ENCODE measurements at places on chromosomes 4 and X.

- no peak for DNase-seq
Observed at GRCh38 chr4:186936496-186937375, 213.1 kb upstream of the FAT1 start.

GRCh38 chrX:19639056-19639455, 123.7 kb upstream of the MAP3K15 start:
- no peak for DNase-seq

DNA sequence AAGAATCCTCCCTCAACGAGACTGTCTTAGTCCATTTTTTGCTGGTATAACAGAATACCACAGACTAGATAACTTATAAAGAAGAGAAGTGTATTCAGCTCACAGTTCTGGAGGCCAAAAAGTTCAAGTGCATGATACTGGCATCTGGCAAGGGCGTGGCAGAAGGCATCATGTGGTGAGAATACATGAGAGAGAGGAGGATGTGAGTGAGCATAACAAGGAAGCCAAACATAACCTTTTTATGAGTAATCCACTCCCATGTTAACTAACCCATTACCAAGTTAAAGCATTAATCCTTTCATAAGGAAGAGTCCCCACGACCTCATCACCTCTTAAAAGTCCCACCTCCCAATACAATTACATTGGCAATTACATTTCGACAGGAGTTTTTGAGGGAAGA, 504.6 kb downstream of the IQCM start:
- DNase-seq: no peak

DNA sequence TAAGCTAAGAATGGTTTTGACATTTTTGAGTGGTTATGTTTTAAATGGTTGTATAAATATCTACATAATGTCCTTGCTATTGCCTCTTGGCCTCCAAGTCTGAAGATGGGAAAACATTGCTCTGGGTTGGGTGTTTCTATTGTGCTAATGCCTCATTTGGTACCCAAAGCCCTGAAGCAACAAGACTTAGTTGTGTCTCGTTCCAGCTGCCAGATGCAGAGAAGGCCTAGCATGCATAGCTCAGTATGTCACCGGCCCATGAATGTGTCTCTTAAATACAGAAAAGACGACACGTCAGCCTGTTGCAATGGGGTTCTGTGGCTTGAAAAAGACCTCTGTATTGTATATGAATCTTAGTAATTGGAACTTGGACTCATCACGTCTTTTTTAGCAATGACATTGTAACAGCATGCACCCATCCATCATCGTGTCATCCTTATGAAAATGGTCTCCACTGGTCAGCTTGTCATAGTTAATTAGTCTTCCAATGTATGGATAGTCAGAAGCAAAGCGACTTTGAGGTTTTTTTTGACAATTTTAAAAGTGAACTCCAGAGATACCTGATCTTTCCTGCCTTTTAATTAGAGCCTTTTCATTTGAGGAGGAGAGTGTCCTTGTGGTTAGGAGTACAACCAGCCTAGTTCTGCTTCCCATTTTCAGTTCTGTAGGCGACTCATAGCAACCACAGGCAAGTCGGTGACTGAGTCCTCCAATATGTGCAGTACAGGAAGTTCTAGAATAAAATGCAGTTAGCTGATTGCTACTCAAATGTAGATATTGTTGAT, 126.4 kb upstream of the GATB start:
- no peak for DNase-seq

DNA sequence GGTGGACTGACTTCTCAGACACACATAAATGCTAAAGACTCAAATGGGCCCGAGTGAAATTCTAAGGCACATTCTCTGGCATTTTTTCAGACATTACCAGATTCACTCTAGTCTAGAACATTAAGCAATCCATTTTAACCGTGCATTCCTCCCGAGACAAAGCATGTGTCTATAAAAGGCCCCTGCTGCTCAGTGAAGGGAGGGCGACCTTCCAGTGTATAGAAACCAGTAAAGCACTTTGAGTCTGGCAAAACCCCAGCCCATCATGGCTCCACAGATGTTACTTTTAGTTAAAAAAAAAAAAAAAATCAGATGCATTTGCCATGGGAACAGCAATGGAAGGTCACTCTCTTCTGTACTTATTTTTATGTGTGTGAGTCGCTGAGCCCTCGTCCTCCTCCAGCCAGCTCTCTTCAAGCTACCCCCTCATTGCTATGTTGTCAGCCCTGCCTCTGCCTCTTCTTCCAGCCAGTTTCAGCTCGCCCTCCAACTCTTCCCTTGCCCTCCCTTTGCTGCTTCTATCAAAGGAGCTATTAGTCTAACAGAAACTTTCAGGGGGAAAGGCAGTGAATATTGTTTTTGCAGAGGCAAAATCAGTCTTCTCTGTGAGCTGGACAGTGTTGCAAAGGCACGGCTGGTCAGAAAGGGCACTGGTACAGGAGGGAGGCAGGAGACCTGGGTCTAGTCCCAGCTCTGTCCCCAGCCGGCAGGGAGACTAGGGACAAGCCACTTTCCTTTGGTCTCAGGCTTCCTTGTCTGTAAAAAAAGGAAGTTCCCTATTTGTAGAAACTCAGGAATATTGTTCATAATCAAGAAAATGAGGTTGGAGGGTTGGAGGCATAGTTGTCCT, 644.2 kb downstream of the ZNF674 start:
- no peak for DNase-seq

- DNase-seq: no peak
Observed at GRCh38 chr4:83297548-83298260, 13.1 kb upstream of the COQ2 start.

DNA sequence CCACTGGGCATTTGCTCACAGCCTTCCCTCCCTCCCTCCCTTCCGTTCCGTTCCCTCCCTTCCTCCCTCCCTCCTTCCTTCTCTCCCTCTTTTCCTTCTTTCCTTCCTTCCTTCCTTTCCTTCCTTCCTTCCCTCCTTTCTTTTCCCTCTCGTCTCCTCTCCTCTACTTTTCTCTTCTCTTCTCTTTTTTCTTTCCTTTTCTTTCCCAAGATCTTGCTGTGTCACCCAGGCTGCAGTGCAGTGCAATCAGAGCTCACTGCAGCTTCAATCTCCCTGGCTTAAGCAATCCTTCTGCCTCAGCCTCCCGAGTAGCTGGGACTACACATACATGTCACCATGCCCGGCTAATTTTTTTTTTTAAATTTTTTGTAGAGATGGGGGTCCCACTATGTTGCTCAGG, 26.7 kb upstream of the ING2 start:
- DNase-seq: no peak

DNA sequence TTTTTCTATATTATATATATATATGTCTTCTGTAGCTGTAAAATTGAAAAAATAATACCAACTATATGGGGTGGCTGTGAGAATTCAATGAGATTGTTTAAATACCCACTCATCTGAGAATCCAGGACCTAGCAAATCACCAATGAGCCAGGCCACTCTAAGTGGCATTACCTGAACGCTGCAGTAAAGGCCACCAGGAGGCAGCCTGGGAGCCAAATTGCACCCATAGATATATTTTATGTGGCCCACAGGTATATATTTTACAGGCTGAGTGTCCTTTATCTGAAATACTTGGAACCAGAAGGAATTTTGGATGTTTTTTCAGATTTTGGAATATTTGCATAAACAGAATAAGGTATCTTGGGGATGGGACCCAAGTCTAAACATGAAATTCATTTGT, 58.2 kb upstream of the C4orf50 start:
- no peak for DNase-seq

GRCh38 chr4:157271166-157271869, 50.8 kb downstream of the GRIA2 start:
- DNase-seq: no peak

- DNase-seq: no peak
Observed at GRCh38 chr4:138209094-138209493, 33.1 kb downstream of the SLC7A11 start.

DNA sequence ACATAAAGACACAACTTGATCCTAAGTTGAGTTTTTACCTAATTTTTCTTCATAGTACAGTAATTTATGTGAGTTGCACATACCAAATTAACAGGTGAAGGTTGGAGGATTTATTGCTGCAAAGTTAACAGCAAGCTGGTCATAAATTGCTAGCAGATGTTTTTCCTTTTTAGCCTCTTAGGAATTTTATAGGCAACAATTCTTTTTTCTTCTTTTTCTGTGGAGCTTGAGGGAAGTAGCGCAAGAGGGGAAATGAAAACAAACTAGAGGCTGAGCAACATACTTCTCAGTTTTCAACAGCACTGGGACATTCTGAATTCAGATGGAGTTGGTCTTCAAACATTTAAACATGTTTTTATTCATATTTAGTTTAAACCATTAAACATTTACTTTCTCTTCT, 63.7 kb upstream of the TLR2 start:
- DNase-seq: no peak

DNA sequence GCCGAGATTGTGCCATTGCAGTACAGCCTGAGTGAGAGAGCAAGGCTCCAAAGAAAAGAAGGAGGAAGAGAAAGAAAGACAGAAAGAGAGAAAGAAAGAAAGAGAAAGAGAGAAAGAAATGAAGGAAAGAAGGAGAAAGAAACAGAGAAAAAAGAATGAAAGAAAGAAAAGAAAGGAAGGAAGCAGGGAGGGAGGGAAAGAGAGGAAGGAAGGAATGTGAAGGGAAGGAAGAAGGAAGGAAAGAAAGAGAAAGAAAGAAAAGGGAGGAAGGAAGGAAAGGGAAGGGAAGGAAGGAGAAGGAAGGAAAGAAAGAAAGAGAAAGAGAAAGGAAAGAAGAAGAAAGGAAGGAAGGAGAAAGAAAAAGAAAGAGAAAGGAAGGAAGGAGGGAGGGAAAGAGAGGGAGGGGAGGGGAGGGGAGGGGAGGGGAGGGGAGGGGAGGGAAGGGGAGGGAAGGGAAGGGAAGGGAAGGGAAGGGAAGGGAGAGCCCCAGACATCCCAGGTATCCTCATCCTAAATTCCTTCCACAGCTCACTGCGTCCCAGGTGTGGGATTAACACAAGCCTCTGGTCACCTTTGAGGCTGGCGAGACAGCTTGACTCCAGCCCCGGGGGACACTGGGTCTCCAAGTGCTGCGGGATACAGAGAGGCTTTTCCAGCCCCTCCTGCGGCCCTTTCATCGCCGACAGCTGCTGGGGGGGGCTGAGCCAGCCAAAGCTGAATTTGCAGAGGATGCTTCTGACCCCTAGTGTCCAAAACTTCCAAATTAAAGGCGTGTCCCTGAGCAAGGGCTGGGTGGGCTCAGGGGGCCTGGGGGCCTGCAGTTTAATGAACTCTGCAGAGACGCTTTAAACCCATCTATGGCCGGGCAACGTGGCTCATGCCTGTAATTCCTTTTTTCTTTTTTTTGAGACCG, 24.2 kb upstream of the CSF2RA start:
- no peak for DNase-seq

- DNase-seq: no peak
Observed at GRCh38 chr4:155433636-155434360, 57.0 kb upstream of the MAP9 start.

GRCh38 chr4:138890891-138891570, 124.5 kb upstream of the NOCT start:
- no peak for DNase-seq

DNA sequence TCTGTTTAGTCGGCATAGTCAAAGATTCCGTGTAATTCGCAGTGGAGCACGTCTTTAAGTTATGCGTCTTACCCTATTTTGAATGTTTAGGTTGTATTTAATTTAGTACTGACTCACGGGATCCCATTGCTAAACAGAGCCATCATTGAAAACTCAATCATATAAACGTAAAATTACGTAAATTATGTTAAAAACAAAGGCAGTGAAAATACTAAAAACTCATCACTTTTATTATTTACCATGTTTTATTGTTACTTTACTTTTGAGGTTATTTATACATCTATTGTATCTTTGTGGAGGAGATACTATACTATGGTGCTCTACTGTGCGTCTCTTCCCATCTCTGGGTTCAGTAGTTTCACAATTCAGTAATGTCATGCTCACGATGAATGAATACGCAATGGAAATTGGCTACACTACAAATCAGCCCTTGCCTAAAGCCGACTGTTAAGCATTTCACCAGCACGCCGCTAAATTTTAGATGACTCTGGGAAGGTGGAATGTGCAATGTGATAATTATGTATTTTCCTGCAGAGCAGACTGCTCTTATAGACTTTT, 944 bp downstream of the FUNDC2 start:
- DNase-seq: no peak

DNA sequence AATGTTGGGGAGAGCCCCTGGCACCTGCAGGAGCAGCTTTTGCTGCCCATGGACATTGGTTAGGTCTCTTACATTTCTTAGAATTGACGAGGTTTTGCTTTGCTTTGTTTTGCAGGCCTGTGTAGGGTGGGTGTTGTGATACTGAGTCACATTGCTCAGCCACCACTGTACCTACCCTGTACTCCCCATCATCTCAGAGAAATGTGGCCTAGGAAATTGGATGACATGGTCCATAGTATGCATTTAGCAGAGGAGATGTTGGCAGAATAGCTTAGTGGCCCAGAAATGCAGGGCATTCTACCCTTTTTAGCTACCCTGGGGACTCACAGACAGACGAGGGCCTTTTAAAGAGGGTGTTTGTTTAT, 43.7 kb downstream of the IL21 start:
- DNase-seq: no peak

DNA sequence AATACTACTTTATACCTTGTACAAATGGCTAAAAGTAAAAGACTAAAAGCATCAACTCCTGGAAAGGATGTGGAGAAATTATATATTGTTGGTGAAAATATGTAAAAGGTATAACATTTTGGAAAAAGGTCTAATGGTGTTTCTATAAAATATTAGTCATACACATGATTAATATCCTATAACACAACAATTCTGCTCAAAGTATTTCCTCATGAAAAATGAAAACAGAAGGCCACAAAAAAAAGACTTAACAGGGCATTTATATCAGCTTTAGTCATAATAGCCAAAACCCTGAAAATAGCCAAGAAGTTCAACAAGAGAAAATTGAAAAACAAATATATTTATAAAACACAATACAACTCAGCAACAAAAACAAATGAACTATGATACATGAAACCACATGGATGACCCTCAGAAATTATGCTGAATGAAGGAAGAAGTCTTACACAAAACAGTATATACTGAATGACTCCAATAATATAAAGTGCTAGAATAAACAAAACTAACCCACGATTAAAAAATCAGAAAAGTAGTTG, 38.8 kb downstream of the TBCK start:
- DNase-seq: no peak

DNA sequence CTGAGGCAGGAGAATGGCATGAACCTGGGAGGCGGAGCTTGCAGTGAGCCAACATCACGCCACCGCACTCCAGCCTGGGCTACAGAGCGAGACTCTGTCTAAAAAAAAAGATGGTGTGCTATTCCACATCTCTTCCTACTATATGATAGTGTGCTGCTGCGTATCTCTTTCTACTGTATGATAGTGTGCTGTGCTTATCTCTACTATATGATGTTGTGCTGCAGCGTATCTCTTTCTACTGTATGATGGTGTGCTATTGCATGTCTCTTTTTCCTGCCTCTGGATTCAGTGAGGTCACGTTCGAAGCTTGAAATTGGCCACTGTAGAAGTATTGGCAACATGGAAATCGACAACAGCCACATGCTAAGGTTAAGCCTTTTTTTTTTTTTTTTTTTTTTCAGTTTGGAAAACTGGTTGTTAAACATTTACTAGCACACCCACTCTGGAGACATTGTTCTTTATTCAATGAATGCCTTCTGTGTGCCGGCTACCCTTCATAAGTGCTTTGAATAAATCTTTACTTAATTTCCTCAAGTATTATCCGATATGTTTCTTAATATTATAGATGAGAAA, 31.0 kb downstream of the ARFIP1 start:
- DNase-seq: no peak
